ENCODE measurements at places on chromosomes 4 and X.

GRCh38 chr4:87553182-87553581, 24.0 kb upstream of the SPARCL1 start:
- DNase-seq: no peak

DNA sequence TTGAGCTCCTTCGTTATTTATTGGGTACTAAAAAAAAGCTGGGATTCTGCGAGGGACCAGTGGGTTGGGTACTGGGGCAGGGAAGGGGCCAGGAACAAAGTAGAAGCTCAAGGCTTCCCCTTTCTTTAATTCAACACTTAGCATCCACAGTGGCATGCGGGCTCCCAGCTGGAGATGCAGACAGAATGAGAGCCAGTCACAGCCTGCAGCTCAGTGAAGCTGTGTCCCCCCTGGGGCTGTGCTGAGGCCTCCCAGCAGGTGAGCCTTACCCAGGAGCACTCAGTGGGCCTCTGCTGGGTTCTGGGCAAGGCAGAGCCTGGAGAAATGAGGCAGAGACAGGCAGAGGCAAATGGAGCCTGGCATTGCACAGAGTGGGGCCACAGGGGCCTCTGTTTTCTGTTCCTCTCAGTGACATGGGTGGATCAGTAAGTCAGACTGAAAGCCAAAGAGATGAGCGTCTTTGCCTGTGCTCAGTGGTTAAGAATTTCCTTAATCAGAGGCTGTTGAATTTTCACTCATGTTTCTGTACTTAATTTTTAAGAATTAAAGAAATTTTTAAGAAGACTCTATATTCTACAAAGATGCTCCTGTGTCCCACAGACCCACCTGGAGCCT, 181.4 kb upstream of the RBPJ start:
- no peak for DNase-seq

DNA sequence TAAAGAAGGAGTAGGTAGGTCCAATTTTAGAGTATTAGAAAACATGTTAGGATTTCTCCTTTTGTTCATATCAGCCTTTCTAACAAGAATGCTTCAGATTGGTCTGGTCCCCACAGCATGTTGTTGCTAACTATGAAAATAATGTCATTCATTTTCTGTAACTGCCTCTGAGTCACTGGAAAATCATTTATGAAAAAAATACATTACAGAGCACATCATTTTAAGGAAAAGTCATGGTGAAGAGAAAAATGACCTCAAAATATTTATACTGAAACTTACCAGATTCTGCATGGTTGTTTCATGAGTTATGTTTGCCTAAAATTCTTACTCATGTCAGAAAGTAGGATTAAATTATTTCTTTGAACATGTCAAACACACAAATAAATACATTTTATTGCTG, 35.2 kb downstream of the DTHD1 start:
- DNase-seq: no peak

DNA sequence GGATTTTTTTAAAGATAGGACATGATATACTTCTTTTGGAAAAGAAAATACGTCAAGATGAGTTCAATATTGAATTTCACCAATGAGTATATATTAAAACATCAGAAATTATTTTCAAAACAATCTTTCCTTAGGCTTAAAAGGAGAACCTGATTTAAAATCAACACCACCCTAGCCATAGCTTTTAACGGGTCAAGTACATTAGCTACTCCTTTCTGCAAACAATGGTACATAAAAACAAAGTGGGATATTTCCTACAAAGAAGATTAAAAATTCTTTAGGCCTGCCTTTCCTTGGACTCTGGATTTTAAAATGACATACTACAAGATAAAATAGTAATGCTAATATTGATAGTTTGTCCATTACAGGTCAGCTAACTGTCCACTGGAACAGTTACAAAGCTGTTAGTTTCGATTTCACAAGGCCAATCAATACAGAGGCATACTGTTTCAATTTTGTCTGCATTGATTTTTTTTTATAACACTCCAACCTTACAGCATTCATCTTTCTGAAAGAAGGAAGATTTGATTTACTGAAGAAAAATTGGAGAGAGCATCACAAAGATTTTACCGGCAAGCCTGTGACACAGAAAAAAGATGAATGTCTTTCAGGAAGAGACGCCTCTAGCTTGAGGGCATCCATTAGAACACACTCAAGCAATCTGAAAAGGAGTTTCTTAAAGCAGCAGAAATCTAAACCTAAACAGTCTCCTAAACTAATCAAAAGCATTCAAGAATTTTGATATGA, 97.2 kb downstream of the MAB21L2 start:
- no peak for DNase-seq

GRCh38 chr4:183147196-183147595, 48.1 kb downstream of the WWC2 start:
- no peak for DNase-seq

DNA sequence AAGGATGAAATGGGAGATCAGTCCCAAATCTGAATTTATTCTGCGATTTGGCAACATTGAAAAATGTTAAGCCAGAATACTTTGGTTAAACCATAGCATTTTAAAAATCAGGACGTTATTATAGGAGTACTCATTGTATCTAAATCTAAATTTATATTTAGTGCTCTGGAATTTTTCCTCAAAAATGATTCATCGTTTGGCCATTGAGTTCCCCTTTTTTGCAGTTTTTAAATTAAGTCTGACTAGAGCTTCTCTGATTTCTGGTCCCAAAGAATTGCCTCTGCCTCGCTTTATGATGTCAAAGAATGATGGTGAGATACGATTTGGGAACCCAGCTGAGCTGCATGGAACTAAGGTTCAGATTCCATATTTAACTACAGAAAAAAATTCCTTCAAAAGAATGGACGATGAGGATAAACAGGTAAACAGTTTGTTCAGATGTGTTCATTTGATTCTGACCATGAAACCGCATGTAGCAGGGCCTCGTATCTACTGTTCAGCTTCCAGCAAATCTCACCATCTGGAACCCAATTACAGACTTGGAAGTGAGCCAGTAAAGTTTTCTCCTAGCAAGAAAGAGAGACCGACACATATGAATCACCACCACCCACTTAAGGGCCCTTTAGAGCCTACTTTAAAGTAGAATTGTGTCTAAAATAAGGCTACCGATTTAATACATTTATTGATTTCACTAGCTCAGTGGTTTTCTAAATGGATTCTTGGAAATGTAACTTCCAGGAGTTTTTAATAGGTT, 75.6 kb downstream of the REPS2 start:
- DNase-seq: no peak

DNA sequence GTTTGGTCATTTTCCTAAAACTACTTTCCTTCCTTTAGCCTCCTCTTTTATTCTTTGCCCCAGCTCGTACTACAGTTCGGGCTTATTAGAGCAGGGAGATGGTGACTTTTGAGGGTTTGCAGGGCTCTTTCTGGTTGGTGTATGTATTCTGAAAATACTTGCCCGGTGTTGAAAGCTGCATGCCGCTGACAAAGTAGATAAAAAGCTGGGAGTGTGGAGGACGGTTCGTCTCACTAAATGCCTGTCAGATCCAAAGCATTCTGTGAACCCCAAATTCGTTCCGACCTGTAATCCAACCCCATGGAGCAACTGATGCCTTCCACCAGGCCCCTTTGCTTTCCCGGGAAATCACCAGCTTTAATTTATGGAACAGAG, 19.2 kb downstream of the TRIM2 start:
- DNase-seq: no peak

DNA sequence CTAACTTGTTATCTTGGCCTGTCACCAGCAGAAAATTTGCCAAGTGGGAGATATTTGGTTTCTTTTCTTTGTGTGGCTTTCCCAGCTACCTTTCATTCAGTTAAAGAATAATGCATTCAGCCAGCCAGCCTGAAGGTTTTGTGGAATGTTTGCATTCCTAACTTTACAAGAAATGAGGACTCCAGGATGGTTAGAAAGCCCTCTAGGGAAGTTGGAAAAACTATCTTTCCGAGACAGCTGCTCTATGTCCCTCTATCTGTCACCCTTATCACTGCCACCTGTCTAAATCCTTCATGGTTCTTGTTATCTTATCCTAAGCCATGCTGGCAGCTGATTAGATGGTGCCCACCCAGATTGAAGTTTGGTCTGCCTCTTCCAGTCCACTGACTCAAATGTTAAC, 384.2 kb downstream of the SH3BGRL start:
- DNase-seq: no peak

GRCh38 chrX:39605866-39606265, 491.9 kb downstream of the BCOR start:
- no peak for DNase-seq

DNA sequence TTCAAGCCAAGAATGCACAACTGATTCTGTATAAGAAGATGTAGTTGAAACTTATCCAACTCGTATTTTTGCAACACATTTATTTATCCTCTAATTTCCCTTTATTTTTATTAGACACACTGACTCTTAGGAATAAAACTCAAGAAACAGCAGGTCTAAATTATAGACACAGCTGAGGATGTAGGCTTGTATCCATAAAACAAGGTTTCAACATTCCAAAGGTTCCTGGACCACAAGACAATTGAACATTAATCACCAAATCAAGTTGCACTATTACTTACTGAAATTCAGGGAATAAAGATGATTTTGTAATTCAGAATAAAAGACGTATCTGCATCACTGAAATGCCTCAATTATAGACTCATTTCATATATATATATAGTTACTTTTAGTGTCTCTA, 683.5 kb upstream of the GRIA3 start:
- DNase-seq: no peak

GRCh38 chr4:94525993-94526728, 74.4 kb downstream of the PDLIM5 start:
- DNase-seq: no peak

GRCh38 chr4:6928081-6928480, 18.5 kb downstream of the TBC1D14 start:
- no peak for DNase-seq

- DNase-seq: no peak
These were observed 99.9 kb downstream of the DCLK2 start for GRCh38 chr4:150178161-150178560.

DNA sequence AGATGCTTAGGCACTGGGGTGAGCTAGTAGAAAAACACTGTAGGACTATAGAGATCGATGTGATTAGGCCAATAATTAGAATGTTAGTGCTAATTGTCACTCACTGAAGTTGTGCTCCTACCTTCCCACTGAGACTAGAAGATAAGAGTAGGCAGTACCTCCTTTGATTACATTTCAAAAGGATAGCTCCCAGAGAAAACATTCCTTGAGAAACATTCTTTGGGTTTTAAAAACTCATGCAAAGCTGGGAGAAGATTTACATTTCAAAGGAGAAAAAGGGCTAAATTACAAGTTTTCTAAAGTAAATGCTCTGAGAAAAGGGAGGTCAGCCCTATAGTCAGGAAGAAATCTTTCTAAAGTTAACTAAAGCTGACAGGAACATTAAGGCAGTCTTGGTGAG, 860.3 kb upstream of the NDST4 start:
- DNase-seq: no peak

DNA sequence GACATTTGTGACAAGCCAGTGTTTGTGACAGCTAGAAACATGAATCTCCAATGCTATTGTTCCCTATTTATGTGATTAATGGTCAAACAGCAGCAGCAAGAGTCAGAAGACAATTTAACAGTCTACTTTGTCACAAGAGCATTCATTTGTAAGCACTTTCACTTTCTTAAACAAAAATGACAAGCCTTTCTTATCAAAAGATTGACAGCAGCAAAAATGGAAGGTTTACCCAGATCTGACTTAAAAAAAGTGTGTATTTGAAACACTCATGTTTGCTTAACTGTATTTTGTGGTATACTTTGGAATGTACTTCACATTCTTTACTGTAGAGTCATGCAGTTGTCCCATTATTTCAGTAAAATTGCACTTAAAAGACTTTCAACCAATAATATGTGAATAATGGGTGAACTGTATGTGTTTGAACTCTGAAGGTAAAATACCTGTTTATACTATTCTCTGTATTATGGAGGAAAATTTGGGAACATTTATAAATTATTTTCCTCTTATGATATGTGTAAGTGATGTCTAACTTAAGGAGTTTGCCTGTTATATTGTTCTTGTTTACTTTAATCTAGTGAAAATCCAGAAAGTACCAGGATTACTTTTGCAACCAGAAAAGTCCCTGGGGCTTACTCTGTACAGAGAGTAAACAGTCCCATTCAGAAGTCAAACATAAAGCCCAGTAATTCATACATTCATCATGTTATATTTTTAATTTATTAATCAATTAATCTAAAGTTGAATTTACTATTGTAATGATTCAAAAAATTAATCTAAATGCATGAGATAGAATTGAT, 314.9 kb upstream of the TRAM1L1 start:
- DNase-seq: no peak

DNA sequence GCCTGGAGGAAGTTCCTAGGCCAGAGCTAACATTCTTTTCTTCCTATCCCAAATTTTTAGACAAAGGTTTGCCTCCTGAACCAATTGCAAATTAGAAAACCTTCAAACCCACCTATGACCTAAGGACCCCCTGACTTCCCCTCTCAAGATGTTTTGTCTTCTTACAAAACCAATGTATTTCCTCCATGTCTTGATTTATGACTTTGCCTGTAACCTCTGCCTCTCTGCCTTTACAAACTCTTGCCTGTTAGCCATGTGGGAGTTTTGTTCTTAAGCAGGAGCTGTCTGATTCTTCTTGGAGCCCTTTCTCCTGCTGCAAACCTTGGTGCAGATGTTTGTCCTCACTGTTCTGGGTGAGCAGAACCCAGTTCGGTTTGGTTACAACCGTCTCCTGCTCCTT, 222.3 kb upstream of the BOD1L1 start:
- DNase-seq: no peak

DNA sequence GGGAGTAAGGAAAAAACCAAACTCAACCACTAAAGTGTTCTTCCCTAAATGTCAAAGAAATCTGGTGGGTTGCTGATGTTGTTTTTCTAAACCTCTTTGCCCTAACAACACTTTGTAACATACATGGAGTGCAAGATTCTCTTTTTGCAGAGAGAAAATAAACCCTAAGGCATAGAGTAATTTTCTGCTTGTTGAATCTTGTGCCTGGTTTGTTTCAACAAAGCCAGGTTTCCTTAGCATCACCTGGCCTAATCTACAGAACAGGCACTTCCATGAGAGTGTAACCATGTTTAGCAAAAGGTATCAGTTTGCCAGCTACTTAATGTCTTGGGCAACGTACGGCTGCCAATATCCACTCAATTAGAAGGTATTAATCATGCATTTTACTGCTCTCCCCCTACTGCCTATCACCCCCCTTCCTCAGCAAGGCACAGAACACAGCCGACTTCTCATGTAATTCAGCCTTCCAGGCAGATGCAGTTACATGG, 219.2 kb downstream of the MAML3 start:
- no peak for DNase-seq

GRCh38 chrX:22648281-22648680, 351.5 kb upstream of the DDX53 start:
- DNase-seq: no peak

DNA sequence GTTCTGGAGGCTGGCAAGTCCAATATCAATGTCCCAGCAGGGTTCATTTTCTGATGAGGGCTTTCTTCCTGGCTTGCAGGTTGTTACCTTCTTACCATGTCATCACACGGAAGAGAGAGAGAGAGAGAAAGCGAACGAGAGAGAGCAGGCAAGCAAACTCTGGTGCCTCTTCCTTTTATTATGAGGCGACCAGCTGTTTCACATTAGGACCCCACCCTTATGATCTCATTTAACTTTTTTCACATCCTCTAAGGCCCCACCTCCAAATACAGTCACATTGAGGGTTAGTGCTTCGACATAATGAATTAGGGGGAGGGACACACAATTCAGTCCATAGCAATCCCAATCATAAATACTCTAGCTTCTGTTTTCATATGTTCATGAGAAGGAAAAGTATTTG, 10.6 kb upstream of the GPR174 start:
- DNase-seq: no peak

Data from stimulated activated effector memory CD8-positive, alpha-beta T cell treated with anti-CD3 and anti-CD28 coated beads, Interleukin-12 subunit alpha, Interleukin-12 subunit beta, amount 100 ng/mL, for 72 hours (primary cell).